H4 (cell line): ENCODE measurements at places on chromosomes 2 and 18. TPM values are rescaled to one million over a fixed set of nuclear protein-coding genes. Genes with fewer than 3 reads are reported as not detected.

Gene ANKRD30BL
- total RNA-seq, result not detected in 2 replicates

Gene DHRS9
- total RNA-seq, result 0.12 and 0.45 TPM in 2 replicates

Gene PCGF1
- total RNA-seq, result 17.0 and 25.7 TPM in 2 replicates

Gene SLC16A14
- 0.82 and 2.5 TPM in 2 replicates for total RNA-seq

Gene HOXD4
- not detected in 2 replicates for total RNA-seq

Gene ABCB11
- not detected in 2 replicates for total RNA-seq

Gene DLGAP1
- total RNA-seq, result 0.06 TPM in 1 of 2 replicates, not detected in the other

Gene EFR3B
- total RNA-seq, result 0.19 and 0.21 TPM in 2 replicates

Gene LOXL3
- 2.0 and 2.4 TPM in 2 replicates for total RNA-seq

Gene HAUS1
- total RNA-seq, result 129 and 133 TPM in 2 replicates

Gene SPP2
- not detected in 2 replicates for total RNA-seq

Gene SLC8A1
- total RNA-seq, result not detected in 2 replicates
